Astrocyte (in vitro differentiated cells and primary cell): ENCODE measurements at places on chromosomes 1 and 21.

- DNase-seq, result no peak
- H3K27ac ChIP-seq, result no peak overlapping the region
- H3K36me3 ChIP-seq, result peaks cover 26% of the 10 kb centered on the region
- no peaks in the 10 kb centered on the region for H3K4me1 ChIP-seq
- no peak overlapping the region for H3K4me3 ChIP-seq
Observed at GRCh38 chr1:11948822-11949458, 14.4 kb downstream of the PLOD1 start.

- H3K4me1 ChIP-seq, result no peaks in the 10 kb centered on the region
- no peaks in the 10 kb centered on the region for H3K36me3 ChIP-seq
- no peaks in the 10 kb centered on the region for H3K27me3 ChIP-seq
- H3K27ac ChIP-seq, result no peak overlapping the region
- DNase-seq, result no peak
Observed at GRCh38 chr21:40809673-40810197, 37.2 kb downstream of the DSCAM start.

DNA sequence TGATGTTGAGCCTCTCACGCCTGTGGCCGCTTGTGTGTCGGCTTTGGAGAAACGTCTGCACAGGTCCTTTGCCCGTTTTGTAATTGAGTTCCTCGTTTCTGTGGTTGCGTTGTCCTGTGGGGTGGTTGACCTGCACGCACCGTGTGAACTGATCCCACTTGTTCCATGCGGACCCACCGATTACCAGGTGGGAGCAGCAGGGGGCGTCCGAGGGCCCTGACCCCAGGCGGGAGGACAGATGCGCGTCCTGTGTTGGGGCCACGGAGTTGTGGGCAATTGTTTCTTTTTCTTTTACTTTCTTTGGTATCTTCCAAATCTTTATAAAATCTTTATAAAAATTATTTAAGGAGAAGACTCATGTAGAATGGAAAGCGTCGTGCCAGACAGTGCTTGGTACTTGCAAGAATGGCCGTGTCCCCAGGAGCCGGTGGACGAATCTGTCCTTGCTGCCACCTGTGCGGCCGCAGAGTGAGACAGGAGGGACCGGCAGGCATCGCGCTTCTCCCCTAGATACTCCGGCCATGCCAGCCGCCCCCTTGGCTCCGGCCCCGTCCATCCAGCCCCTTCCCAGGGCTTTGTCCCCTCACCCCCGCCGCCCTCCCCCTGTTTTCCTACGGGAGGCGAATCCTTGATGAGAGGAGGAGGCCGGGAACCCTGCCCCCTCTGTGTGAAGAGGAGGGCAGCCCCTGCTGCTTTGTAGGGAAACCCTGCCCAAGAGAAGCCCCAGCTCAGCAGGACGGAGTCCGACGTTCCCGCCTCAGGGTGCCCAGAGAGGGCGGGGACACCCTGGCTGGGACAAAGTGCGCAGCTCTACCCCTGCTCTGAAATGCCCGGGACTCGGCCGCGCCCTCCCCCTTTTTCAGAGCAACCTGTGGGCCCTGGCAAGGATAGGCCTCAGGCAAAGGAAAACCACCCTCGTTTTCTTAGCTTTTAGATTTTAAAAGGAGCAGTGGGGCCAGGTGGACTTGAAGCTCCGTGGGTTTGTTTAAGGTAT lies 41.7 kb downstream of the PRKCZ start:
- H3K4me1 ChIP-seq, result peaks cover 17% of the 10 kb centered on the region
- H3K27me3 ChIP-seq, result no peaks in the 10 kb centered on the region
- DNase-seq, result no peak
- H3K27ac ChIP-seq, result no peak overlapping the region
- no peaks in the 10 kb centered on the region for H3K36me3 ChIP-seq

GRCh38 chr21:34700605-34701004 lies 31.8 kb downstream of the CLIC6 start:
- H3K27ac ChIP-seq, result no peak overlapping the region
- H3K4me1 ChIP-seq, result no peaks in the 10 kb centered on the region
- peaks cover 9% of the 10 kb centered on the region for H3K27me3 ChIP-seq
- H3K4me3 ChIP-seq, result no peak overlapping the region

- H3K4me3 ChIP-seq, result no peak overlapping the region
- H3K27me3 ChIP-seq, result no peaks in the 10 kb centered on the region
- DNase-seq, result no peak
- H3K27ac ChIP-seq, result no peak overlapping the region
- H3K4me1 ChIP-seq, result peaks cover 41% of the 10 kb centered on the region
Observed at GRCh38 chr1:31790641-31791091, 25.2 kb downstream of the SPOCD1 start.

GRCh38 chr1:203128431-203128715 lies 847 bp downstream of the ADORA1 start:
- H3K27me3 ChIP-seq, result peaks cover 4% of the 10 kb centered on the region
- no peaks in the 10 kb centered on the region for H3K36me3 ChIP-seq
- peak overlapping the region; percentile 61 for H3K4me3 ChIP-seq
- peaks cover 11% of the 10 kb centered on the region for H3K4me1 ChIP-seq

- no peaks in the 10 kb centered on the region for H3K36me3 ChIP-seq
- H3K4me1 ChIP-seq, result no peaks in the 10 kb centered on the region
- H3K27ac ChIP-seq, result no peak overlapping the region
Observed at GRCh38 chr1:164953098-164953497, 394.1 kb downstream of the PBX1 start.
